Cardiac atrium fibroblast (primary cell): ENCODE measurements at places on chromosomes 16 and 17. TPM values are rescaled to one million over a fixed set of nuclear protein-coding genes. Genes with fewer than 3 reads are reported as not detected.

The DDX19B gene
- 23.2 and 27.4 TPM in 2 replicates for total RNA-seq

The PRSS21 gene
- not detected in 2 replicates for total RNA-seq

The FTSJ3 gene
- total RNA-seq: 22.7 and 39.5 TPM in 2 replicates

The EIF1 gene
- total RNA-seq: 109 and 140 TPM in 2 replicates

The MT1H gene
- total RNA-seq: not detected in 2 replicates

The CDRT4 gene
- not detected in 2 replicates for total RNA-seq

The TMEM95 gene
- not detected in 2 replicates for total RNA-seq

The CNGB1 gene
- total RNA-seq: not detected in 2 replicates

The CCT6B gene
- 0.54 and 2.4 TPM in 2 replicates for total RNA-seq

The PPM1E gene
- total RNA-seq: 0.32 and 0.54 TPM in 2 replicates

The CHST4 gene
- total RNA-seq: not detected in 2 replicates

The SETD1A gene
- total RNA-seq: 3.1 and 4.5 TPM in 2 replicates

The PNMT gene
- 0.65 TPM in 1 of 2 replicates, not detected in the other for total RNA-seq

The PIK3R6 gene
- not detected in 2 replicates for total RNA-seq

The HSD3B7 gene
- total RNA-seq: 6.8 and 11.6 TPM in 2 replicates

The ZPBP2 gene
- not detected in 2 replicates for total RNA-seq

The RAMP2 gene
- total RNA-seq: 0.65 and 1.4 TPM in 2 replicates

The ABCA6 gene
- total RNA-seq: 53.5 and 73.7 TPM in 2 replicates
